ENCODE measurements at places on chromosomes 1 and 21.

DNA sequence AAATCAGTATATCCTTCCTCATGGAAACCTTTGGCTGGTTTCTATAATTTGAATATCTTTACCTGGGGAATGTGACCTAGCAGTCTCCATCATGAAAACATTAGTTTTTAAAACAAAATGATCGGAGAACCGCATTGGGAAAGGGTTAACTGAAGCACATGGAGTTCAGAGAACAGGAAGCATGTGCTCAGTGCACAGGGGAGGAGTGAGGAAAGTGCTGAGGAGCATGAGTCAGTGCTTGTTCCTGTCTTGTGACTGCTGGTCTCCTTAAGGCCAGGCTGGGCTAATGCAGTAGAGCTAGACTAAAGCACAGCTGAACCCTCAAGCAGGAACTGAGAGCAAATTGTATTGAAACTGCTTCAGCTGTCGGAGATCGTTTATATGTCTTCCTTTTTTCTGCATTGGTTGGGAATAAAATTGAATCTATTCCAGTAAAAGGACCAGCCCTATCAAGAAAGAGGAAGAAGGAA, 5.8 kb downstream of the IFI16 start:
- H3K36me3 ChIP-seq = peaks cover 48% of the 10 kb centered on the region
- H3K4me1 ChIP-seq = peaks cover 26% of the 10 kb centered on the region
- no peak overlapping the region for H3K4me3 ChIP-seq
- no peaks in the 10 kb centered on the region for H3K27me3 ChIP-seq

DNA sequence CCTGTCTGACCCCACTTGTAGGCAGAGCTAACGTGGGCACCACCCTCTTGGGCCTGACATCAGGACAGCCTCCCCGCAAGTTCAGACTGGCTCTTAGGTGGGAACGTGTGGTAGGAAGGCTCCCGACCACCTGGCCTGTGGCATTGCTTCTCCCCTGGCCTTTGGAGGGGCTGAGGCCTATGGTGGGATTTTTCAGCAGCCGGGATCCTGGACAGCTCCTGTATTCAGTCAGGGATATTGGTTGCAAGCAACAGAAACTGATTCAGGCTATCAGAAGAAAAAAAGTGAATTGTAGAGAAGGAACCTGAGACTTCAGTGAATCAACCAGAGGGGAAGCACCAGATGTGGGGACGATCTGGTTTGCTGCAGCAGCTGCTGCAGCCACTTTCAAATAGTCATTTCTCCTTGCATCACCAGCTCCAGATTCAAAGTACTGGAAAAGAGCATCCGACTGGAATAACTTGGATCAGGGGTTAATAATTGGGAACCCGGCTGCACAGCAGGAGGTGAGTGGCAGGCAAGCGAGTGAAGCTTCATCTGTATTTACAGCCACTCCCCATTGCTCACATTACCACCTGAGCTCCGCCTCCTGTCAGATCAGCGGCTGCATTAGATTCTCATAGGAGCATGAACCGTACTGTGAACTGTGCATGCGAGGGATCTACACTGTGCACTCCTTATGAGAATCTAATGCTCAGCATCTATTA, 5.9 kb downstream of the RNF186 start:
- H3K36me3 ChIP-seq = no peaks in the 10 kb centered on the region
- H3K4me3 ChIP-seq = no peak overlapping the region
- no peak overlapping the region for H3K27ac ChIP-seq
- H3K4me1 ChIP-seq = no peaks in the 10 kb centered on the region
- no peak for DNase-seq

DNA sequence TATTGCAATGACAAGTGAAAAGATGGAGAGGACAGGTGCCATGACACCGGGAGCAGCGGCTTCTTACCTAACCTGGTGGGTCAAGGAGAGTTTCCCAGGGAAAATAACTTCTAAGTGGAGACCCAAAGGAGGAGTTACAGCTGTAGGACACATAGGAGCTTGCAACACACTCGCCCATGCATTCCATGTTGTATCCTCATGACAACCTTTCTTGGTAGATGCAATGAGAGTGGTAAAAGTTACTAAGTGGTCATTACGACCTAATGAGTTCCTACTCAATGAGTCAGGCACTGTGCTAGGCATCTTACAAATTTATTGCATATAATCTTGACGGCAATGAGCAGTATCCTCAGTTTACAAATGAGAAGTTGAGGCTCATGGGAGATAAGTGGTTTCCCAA, 119.5 kb upstream of the HOOK1 start:
- H3K4me3 ChIP-seq = no peak overlapping the region
- H3K27me3 ChIP-seq = no peaks in the 10 kb centered on the region
- no peaks in the 10 kb centered on the region for H3K36me3 ChIP-seq
- no peak overlapping the region for H3K27ac ChIP-seq

GRCh38 chr1:56452027-56453011, 127.0 kb downstream of the PLPP3 start:
- no peak for DNase-seq
- H3K27ac ChIP-seq = no peak overlapping the region
- no peaks in the 10 kb centered on the region for H3K4me1 ChIP-seq
- no peaks in the 10 kb centered on the region for H3K27me3 ChIP-seq

GRCh38 chr1:39044762-39045161, 18.6 kb downstream of the NDUFS5 start:
- H3K4me1 ChIP-seq = no peaks in the 10 kb centered on the region
- H3K27me3 ChIP-seq = no peaks in the 10 kb centered on the region
- H3K27ac ChIP-seq = no peak overlapping the region
- no peaks in the 10 kb centered on the region for H3K36me3 ChIP-seq
- no peak for DNase-seq

DNA sequence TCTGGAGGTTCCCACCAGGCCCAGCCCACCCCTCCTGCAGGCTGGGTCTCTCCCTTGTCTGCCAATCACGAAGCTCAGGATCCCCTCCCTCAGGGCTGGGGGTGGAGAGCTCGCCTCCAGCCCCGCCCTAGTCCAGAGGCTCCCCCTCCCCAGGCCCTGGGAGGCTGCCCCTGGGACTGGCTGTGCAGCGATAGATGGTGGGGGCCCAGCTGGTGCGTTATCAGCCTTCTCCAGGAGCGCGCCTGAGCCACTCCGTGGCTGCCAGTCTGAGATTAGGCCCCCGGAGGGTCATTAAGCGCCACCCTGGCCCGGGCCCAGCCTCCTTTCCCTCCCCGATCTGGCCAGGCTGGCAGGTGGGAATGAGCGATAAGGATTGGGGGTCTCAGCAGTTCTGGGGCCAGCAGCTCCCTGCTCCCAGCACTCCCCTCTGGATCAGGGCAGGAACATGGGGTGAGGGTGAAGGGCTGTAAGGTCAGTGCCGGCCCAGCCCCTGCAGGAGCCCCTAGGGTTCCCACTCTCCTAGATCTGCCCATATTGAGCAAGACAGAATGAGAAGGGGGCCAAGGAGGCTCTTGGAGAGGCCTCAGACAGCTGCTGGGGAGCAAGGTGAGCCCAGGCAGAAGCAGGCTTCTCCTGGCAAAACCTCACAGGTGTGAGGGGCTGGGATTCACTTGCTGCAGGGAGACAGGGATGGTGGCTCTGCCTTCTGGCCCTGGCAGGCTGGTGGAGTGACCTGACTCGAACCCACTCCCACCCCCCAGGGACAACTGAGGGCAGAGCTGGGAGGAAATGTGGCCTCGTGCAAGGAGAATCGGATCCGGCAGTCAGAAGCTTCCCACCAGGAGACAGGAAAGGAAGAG, 8.5 kb downstream of the PDZK1IP1 start:
- H3K27ac ChIP-seq = no peak overlapping the region
- DNase-seq = no peak
- no peaks in the 10 kb centered on the region for H3K36me3 ChIP-seq
- H3K27me3 ChIP-seq = peaks cover 66% of the 10 kb centered on the region
- peaks cover 12% of the 10 kb centered on the region for H3K4me1 ChIP-seq

DNA sequence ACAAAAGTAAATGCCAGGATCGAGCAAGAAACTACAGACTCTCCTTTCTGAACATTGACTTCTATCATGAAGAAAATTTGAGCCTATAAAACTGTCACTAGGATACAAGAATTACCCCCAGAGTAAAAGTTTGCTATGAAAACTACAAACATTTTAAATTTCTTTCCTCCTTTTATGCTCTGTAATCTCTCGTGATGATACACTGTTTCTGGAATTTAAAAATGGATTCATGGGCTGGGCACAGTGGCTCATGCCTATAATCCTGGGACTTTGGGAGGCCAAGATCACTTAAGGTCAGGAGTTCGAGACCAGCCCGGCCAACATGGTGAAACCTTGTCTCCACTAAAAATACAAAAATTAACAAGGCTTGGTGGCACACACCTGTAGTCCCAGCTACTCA, 181.3 kb downstream of the ZNF281 start:
- peaks cover 9% of the 10 kb centered on the region for H3K4me1 ChIP-seq

GRCh38 chr1:45370575-45370974, 30.3 kb upstream of the MUTYH start:
- no peak overlapping the region for H3K4me3 ChIP-seq
- no peaks in the 10 kb centered on the region for H3K36me3 ChIP-seq
- H3K27ac ChIP-seq = no peak overlapping the region
- no peak for DNase-seq

- H3K27me3 ChIP-seq = no peaks in the 10 kb centered on the region
- peaks cover 30% of the 10 kb centered on the region for H3K4me1 ChIP-seq
- no peak overlapping the region for H3K4me3 ChIP-seq
- peaks cover 26% of the 10 kb centered on the region for H3K36me3 ChIP-seq
- peak; percentile 76 for DNase-seq
- H3K27ac ChIP-seq = peak overlapping the region; percentile 52
Observed at GRCh38 chr1:36366091-36366661, 19.5 kb downstream of the STK40 start.

DNA sequence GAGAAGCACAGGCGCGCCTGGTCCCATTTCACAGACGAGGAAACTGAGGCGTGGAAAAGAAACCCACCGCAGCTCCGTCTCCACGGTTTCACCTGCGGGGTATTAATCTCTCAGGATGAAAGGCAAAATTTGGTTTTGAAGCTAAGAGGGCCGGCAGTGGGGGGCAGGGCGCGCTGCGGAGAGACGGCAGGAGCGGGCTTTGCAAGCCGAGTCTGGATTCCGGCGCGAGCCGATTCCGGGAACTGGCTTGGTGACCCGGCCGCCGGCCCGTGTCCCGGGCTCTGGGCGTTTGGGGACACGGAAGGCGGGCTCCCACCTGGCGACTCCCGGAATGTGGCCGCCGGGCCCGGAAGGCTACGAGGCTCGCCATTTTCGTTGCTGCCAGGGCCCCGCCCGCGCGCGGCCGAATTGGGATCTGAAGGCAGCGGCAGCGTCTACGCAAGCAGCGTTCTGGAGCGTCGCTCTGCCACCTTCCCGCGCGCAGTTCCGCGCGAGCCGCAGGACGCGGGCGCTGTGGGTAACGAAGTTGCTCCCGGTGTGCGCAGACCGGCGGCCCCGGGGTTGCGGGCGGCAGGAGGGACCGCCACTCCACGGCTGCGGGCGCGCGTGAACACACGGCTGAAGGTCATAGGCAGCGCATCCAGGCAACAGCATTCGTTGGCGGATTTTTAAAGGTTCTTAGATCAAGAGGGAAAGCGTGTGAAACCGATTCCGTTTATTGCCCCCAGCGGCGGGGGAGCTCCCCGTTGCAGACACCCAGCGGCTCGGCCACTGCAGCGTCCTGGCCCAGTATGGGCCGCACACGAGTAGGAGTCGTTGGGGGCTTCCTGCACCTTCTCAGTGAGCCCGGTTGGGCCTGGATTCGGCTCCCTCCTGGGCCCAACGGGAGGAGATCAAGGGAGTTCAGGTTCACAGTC, 5.4 kb upstream of the PRDM16 start:
- peaks cover 4% of the 10 kb centered on the region for H3K4me1 ChIP-seq
- no peak for DNase-seq
- H3K4me3 ChIP-seq = no peak overlapping the region
- H3K27me3 ChIP-seq = no peaks in the 10 kb centered on the region

DNA sequence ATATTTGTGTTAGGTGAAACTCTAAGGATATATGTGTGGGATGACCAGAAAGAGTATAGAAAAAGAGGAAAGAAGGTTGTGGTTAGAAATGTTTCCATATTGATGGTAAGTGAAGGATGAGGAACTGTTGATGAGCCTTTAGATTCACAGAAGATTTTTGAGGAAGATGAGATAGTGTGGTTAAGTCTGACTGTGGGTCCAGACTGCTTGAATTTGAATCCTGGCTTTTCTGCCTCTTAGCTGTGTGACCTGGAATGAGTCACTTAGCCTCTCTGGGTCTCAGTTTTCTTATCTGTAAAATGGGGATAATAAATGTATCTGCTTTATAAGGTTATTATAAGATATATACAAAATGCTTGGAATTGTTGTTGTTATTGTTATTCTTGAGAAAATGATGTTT, 27.5 kb downstream of the RGL1 start:
- no peaks in the 10 kb centered on the region for H3K36me3 ChIP-seq
- H3K27ac ChIP-seq = no peak overlapping the region
- no peaks in the 10 kb centered on the region for H3K4me1 ChIP-seq
- no peaks in the 10 kb centered on the region for H3K27me3 ChIP-seq

- no peaks in the 10 kb centered on the region for H3K36me3 ChIP-seq
- no peak for DNase-seq
- peaks cover 4% of the 10 kb centered on the region for H3K4me1 ChIP-seq
- no peak overlapping the region for H3K4me3 ChIP-seq
Observed at GRCh38 chr1:246121533-246121932, 385.5 kb downstream of the SMYD3 start.

DNA sequence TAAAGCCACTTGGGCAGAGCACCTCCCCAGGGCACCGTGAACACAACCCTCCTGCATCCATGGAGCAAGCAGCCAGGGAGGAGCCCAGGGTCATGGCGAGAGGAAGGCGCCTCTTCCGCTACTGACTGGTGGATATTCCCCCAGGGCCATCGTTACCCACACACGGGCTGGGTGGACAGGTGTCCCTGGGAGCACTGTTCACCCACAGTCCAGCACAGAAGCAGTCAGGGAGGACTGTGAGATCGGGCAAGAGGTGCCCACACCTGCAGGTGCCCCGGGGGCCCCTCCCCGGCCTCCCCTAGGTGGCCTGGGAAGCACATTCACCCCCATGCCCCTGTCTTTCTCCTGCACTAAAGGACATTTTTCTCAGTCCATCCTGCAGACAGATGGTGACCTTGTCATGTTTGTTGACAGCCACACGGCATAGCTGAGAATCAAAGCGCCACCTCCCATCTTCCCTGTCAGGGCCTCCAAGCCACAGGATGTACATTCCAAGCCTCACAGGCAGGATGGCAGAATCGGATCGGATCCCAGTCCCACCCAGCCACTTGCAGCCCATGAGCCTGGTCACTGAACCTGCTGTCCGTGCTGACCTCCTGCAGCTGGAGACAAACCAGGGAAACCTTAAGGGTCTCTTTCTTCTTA, 160.2 kb downstream of the PRDM16 start:
- H3K4me3 ChIP-seq = no peak overlapping the region
- H3K27ac ChIP-seq = no peak overlapping the region
- H3K36me3 ChIP-seq = no peaks in the 10 kb centered on the region

- no peaks in the 10 kb centered on the region for H3K4me1 ChIP-seq
- DNase-seq = peak; percentile 4
- H3K4me3 ChIP-seq = no peak overlapping the region
- no peaks in the 10 kb centered on the region for H3K36me3 ChIP-seq
- H3K27ac ChIP-seq = no peak overlapping the region
Observed at GRCh38 chr1:197868751-197869489, 33.5 kb upstream of the C1orf53 start.

DNA sequence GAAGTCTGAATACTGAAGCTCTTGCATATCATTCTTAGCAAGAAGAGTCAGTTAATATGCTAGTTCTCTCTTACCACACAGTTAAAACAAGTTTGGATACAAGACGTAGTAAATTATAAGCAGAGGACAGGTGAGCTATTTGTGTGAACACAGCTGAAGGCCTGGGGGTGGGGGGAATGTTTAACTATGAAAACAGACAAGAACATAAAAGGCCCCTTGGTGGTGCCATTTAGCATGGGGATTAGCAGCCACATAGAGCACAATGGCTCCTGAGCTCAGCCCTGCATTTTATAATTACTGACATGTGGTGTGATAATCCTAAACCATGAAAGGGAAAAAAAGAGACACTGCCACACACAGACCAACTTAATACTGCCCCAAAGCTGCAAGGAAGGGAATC, 94.8 kb downstream of the TGFBR3 start:
- DNase-seq = no peak
- H3K4me1 ChIP-seq = peaks cover 27% of the 10 kb centered on the region
- no peak overlapping the region for H3K4me3 ChIP-seq
- H3K36me3 ChIP-seq = no peaks in the 10 kb centered on the region

All from T-cell (primary cell).